NCI-H2081 treated with DMSO at 0.1 percent for 48 hours (cell line): ENCODE measurements at places on chromosomes 4 and X.

GRCh38 chr4:1563241-1563640 lies 120.9 kb downstream of the FAM53A start:
- DNase-seq = no peak

GRCh38 chr4:20395160-20395773 lies 143.6 kb downstream of the SLIT2 start:
- no peak for DNase-seq

DNA sequence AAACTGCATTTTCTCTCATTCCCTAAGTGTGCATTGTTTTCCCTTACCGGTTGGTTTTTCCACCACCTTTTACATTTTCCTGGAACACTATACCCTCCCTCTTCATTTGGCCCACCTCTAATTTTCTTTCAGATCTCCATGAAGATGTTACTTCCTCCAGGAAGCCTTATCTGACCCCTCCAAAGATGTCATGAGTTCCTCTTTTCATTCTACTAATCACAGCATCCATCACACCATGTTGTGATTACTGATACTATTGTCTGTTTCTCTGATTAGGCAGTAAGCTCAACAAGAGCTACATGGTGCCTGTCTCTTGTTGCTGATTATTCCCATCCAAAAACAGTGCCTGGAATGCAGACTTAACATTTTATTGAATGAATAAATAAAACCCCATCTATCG lies 2.9 kb upstream of the AFP start:
- DNase-seq = no peak

- DNase-seq = no peak
Observed at GRCh38 chrX:56569378-56570057, 6.1 kb downstream of the UBQLN2 start.

GRCh38 chr4:29756966-29757365 lies 963.2 kb upstream of the PCDH7 start:
- no peak for DNase-seq

DNA sequence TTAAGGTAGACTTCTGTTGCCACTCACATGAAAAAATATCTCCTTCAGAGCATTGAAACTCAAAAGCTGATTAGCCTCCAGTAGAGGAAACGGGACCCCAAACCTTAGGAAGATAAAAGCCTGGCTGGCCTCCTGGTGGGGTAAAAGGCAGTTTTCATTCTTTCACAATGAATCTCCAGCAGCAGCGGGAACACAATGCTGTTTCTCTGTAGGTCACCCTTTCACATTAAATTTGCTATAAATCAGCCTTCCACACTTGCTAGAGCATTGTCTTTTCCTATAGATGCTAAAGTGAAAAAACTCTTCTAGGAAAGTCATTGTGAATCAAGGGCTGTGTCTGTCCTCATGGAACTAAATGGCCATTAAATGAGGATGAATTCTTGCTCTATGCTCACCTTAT lies 207.3 kb upstream of the MAGEB2 start:
- no peak for DNase-seq

DNA sequence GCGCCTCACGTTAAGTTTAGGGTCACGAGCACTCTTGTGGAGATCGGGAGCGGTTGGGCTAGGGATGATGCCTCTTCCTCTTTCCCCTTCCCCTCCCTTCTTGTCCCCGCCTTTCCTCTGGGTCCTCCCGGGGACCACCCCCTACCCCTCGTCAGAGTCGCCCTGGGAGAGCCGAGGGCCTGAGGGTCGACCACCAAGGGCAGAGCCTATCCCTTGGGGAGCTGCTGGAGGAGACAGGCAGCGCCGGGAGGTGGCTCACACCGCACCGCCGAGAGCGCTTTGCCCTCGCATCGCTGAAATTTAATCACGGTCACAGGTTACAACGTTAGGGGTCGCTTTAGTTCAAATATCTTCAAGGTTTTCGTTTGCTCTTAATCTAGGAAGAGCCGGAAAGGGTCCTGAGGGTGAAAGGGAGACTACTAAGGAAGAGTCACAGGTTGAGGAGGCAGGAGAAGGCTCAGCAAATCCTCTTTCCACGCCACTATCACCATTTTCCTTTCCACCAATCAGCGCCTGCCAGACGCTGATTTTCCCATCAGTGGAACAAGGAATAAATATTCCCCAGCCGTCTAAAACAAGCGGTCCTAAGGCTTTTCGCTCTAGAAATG lies 528 bp upstream of the SNCA start:
- no peak for DNase-seq

GRCh38 chr4:175560604-175561003 lies 251.5 kb downstream of the GPM6A start:
- DNase-seq = peak; percentile 71

GRCh38 chrX:4674028-4674782 lies 960.8 kb upstream of the PRKX start:
- DNase-seq = no peak

- DNase-seq = no peak
Observed at GRCh38 chr4:155780775-155781174, 22.0 kb downstream of the GUCY1B1 start.

DNA sequence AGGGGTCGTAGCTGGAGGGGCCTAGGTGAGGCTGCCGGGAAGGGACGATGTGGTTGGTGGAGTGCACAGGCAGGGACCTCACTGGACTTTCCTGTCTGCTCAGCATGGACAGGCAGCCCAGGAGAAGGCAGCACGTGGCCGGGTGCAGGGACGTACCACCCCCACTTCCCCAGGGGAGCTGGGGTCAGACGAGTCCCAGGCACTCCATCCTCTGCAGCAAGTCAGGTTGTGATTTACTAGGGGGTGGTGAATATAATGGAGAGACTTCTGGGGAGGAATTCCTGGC lies 1.5 kb upstream of the CTBP1 start:
- no peak for DNase-seq

- DNase-seq = no peak
Observed at GRCh38 chrX:137747244-137748043, 181.5 kb downstream of the ZIC3 start.

GRCh38 chr4:140395668-140396067 lies 22.2 kb downstream of the SCOC start:
- no peak for DNase-seq

DNA sequence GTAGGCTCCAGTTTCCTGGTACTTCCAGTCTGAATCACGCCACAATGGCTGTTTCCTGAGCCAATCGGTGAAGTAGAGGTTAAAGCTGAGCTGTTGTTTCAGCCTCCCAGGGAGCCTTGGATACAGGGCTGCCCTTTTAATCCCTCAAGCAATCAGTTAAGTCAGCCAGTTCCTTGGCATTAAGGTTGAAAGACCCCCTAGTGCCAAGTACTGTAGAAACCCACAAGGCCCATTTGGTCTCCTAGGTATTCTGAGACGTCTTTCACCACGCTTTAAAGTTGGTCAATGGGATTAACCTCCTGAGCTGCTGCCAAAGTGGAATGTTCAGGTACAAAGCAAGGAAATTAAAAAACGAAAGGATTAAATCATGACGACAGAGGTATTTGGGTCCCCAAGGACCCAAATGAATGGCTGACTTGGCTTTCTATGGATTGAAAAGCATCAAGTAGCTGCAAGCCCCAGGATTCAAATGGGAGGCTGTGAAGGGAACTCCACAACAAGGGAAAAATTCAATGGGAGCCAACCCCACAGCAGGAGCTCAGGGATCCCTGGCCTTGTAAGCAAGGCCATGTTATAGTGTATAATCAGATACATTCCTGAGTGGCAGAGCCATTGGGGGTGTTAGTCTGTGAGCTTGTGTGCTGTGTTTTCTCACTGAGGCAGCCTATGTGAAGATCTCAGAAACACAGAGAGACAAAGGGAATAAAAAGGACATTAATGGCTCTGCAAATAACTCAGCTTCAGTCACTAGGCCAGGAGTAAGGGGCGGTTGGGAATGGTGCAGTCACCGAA lies 86.0 kb downstream of the ATG4A start:
- DNase-seq = no peak

DNA sequence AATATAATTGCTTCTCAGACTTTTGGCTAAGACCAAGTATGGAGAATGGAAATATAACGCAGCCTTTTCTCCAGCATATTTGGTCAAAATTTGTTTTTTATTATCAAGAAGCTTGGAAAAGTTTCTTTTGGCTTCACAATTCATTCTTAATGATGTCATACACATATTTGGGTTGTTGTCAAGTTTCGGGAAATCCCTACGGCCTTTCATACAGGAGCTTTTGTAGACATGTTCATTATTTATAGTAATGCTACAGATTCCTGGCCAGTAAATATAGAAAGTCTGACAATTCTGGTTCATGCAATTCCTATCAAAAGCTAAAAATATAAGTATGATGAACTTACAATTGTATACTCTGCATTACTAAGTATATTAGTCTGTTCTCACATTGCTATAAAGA lies 112.9 kb downstream of the IRF2 start:
- no peak for DNase-seq

DNA sequence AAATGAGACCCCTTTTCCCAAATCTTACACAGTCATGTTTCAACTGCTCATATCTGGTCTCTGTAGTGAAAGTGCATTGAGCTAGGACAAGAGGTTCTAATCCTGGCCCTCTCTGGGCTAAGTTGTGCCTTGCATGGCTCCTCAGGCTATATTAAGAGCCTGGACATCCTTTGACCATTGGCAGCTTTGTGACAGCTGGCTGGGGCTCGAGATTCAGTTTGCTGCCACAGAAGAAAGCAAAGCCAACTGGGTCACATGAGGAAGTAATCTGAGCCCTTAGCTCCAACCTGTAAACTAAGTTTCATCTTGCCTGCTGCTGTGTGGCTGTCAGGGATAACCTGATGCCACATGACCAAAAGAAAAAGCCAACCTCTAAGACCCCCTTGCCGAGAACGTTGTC lies 51.8 kb upstream of the JADE1 start:
- DNase-seq = no peak

GRCh38 chrX:12496343-12496742 lies 294.9 kb upstream of the PRPS2 start:
- no peak for DNase-seq

- DNase-seq = no peak
Observed at GRCh38 chr4:146155152-146155724, 20.3 kb upstream of the LSM6 start.

GRCh38 chr4:38716256-38716655 lies 52.3 kb downstream of the KLF3 start:
- DNase-seq = no peak

DNA sequence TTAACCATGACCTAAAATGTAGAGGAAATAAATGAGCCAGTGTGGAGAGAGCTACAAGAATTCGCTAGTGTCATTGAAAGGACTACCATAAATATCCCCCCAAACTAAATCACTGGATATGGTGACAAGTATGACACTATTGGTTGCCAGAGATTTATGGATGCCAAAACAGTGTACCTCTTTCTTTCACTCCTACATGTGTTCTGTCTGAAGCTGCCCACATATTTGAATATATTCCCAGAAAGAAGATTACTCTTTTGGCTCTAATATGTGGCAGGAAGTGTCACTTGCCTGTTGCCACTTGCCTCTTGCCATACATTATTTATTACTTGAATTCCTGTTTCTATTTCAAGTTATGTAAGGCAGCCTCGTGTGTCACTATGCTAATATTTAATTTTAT lies 1573.6 kb downstream of the TECRL start:
- DNase-seq = no peak

- DNase-seq = no peak
Observed at GRCh38 chrX:1027680-1028079, 184.8 kb downstream of the CRLF2 start.

DNA sequence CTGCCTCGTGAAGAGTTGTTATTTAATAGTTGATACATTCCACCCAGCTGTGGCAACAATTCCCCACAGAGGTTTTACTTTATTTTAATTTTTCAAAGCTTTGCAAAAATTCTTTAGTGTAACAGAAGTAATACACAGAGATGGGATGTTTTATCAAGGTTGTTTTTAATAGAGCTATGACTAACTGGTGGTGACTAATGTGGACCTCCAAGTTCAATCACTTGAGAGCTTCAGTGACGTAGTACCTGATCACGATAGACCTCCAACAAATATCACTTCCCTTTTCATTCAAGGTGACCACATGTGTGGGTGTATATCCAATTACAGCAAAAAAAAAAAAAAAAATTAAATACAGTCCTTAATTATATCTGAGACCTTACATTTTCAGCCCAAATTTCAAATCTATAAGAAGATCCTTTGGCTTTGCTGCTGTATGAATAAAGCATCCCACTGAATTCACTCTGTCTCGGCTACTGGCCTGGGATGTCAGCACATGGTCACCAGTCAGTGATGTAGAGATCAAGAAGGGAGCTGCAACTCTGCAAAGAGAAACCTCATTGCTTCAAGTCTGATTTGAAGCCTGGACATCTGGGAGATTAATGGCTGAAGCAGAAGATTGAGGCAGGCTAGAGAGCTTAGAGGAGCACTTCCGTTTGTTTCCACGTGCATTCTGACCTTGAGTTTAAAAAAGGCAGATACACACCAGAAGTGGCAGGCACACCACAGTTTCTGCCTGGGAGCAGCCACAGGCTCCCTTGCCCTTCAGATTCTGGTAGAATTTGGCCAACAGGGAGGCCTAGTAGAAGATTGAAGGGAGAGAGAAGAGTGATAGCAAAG lies 345.9 kb upstream of the NOCT start:
- DNase-seq = no peak

DNA sequence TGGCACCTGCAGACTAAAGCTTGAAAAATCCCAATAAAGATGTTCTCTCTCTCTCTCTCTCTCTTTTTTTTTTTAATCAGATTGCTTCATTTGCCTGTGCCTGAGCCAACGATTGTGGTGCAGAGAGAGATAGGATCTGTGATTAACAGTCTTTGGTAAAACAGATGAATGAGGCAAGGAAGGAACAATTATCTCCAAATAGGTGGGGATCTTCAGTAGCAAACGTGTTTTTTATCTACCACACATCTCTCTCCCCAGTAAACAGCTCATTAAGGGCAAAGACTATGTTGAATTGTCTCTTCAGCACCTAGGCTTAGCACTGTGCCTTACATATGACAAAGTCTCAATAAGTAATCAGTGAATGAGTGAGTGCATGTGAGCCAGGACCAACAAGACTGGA lies 96.3 kb downstream of the SMIM20 start:
- no peak for DNase-seq

GRCh38 chrX:134632355-134632754 lies 25.9 kb downstream of the PLAC1 start:
- DNase-seq = no peak

DNA sequence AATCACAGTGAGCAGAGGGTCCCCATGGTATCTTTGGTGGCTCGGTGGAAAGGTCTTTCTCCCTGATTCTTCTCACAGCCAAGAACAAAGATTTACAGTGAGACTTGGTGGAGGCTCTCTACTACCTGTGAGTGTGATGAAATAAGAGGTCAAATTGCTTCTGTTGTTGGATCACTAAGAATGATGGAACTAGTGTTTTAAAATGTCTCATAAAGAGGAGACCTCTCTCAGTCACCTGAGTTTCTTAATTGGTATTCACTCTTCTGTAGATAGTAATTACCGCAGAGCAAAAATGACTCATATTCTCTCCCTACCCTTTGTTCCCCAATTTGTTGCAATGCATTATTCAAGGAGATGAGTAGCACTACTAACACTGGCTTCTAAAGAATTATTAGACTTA lies 100.9 kb upstream of the TBC1D9 start:
- DNase-seq = no peak

DNA sequence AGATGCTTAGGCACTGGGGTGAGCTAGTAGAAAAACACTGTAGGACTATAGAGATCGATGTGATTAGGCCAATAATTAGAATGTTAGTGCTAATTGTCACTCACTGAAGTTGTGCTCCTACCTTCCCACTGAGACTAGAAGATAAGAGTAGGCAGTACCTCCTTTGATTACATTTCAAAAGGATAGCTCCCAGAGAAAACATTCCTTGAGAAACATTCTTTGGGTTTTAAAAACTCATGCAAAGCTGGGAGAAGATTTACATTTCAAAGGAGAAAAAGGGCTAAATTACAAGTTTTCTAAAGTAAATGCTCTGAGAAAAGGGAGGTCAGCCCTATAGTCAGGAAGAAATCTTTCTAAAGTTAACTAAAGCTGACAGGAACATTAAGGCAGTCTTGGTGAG lies 860.3 kb upstream of the NDST4 start:
- no peak for DNase-seq

- DNase-seq = no peak
Observed at GRCh38 chr4:5881340-5881739, 11.5 kb downstream of the CRMP1 start.
